ENCODE measurements at places on chromosomes 3 and 15. TPM values are rescaled to one million over a fixed set of nuclear protein-coding genes. Genes with fewer than 3 reads are reported as not detected.

BNC1 gene
- total RNA-seq: 23.3 TPM

ASB14 gene
- total RNA-seq: 0.05 TPM

ADAMTS7 gene
- total RNA-seq: 12.6 TPM

FRMD4B gene
- total RNA-seq: under 0.01 TPM

PLD1 gene
- 22.4 TPM for total RNA-seq

ITIH4 gene
- 1.3 TPM for total RNA-seq

FGF7 gene
- 342 TPM for total RNA-seq

DNAJA4 gene
- 2.7 TPM for total RNA-seq

TMCO5A gene
- total RNA-seq: not detected

ITIH1 gene
- not detected for total RNA-seq

C3orf85 gene
- total RNA-seq: not detected

C15orf61 gene
- 2.4 TPM for total RNA-seq

BCL2A1 gene
- 2.1 TPM for total RNA-seq

FRMD5 gene
- 16.5 TPM for total RNA-seq

ITPKA gene
- total RNA-seq: 0.59 TPM

AADACL2 gene
- total RNA-seq: not detected

KCNH8 gene
- total RNA-seq: under 0.01 TPM
